ENCODE measurements at places on chromosomes 1 and 21. TPM values are rescaled to one million over a fixed set of nuclear protein-coding genes. Genes with fewer than 3 reads are reported as not detected.
A peak's percentile ranks its signal among the peaks of the same experiment; 100 is the strongest.

NUDC gene
- total RNA-seq = 55.5 TPM

S100A12 gene
- not detected for total RNA-seq

FOXD3 gene
- total RNA-seq = not detected

LRRC53 gene
- not detected for total RNA-seq

KRTAP19-1 gene
- total RNA-seq = not detected

LORICRIN gene
- total RNA-seq = not detected

FOXD2 gene
- 0.68 TPM for total RNA-seq

KRTAP11-1 gene
- not detected for total RNA-seq

- H3K36me3 ChIP-seq = no peaks in the 10 kb centered on the region
- no peak overlapping the region for H3K27ac ChIP-seq
- no peak overlapping the region for H3K4me3 ChIP-seq
- no peak for DNase-seq
Observed at GRCh38 chr1:14520514-14521163, 77.8 kb upstream of the KAZN start.

- H3K27me3 ChIP-seq = no peaks in the 10 kb centered on the region
- H3K4me3 ChIP-seq = no peak overlapping the region
- peak; percentile 54 for DNase-seq
- peaks cover 42% of the 10 kb centered on the region for H3K4me1 ChIP-seq
- no peaks in the 10 kb centered on the region for H3K36me3 ChIP-seq
Observed at GRCh38 chr1:181396171-181396670, 87.1 kb upstream of the CACNA1E start.

DNA sequence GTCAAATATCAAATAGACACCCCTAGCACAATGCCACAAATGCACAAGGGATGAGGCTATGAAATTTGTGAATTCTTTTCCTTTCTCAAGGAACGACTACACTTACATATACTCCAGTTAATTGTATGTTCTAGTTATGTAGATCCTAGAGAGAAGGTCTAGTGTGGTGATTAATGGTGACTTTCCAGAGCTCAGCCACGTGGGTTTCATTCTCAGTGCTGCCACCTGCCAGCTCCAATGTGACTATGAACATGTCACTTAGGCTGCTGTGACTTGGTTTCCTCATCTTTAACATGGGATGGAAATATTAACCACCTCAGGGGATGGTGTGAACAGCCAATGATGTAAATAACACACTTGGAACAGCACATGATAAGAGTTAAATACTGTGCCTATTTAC lies 138.3 kb downstream of the APP start:
- no peaks in the 10 kb centered on the region for H3K36me3 ChIP-seq
- DNase-seq = no peak
- no peak overlapping the region for H3K27ac ChIP-seq
- no peak overlapping the region for H3K4me3 ChIP-seq

DNA sequence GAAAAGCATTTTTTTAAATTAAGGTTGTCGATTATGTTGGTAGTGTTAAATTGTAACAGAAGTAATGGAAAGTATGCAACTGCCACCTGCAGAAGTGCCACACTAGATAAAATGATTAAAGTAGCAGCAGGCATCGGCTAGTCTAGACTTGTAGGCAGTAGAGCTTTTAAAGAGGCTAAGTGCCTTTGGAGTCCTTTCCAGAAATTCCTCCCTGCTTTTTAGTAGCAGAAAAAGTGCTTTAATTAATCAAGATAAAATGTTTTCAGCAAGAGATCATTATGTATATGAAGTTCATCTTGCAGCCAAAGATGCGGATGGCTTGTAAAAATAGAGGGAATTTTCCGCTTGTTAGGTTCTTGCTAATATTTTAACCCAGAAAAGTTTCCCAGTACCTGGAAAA lies 87.1 kb upstream of the LRRC8D start:
- DNase-seq = no peak
- H3K27me3 ChIP-seq = no peaks in the 10 kb centered on the region
- peaks cover 31% of the 10 kb centered on the region for H3K36me3 ChIP-seq
- H3K4me3 ChIP-seq = no peak overlapping the region
- H3K27ac ChIP-seq = no peak overlapping the region

- no peak for DNase-seq
- no peak overlapping the region for H3K27ac ChIP-seq
- H3K4me1 ChIP-seq = peaks cover 27% of the 10 kb centered on the region
- H3K4me3 ChIP-seq = no peak overlapping the region
- peaks cover 4% of the 10 kb centered on the region for H3K36me3 ChIP-seq
Observed at GRCh38 chr1:53892911-53893310, 1.1 kb upstream of the DIO1 start.

DNA sequence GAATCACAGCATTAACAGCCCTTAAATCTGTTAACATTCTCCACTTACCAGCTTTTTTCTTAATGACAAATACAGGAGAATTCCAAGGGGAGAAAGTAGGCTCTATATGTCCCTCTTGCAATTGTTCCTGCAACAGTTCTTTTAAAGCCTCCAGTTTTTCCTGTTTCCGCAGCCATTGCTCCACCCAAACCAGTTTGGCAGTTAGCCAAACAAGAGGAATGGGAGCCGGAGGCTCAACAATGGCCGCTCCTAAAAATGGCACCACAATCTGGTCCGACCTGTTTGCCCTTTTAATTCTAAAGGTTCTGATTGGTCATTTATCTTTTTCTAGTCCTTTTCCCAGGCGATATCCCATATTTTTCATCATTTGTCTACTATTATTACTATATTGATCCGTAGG lies 14.0 kb upstream of the L1TD1 start:
- no peak overlapping the region for H3K4me3 ChIP-seq
- H3K36me3 ChIP-seq = no peaks in the 10 kb centered on the region
- peaks cover 8% of the 10 kb centered on the region for H3K27me3 ChIP-seq

- peaks cover 30% of the 10 kb centered on the region for H3K4me1 ChIP-seq
- H3K36me3 ChIP-seq = peaks cover 52% of the 10 kb centered on the region
- DNase-seq = peak; percentile 8
- no peak overlapping the region for H3K27ac ChIP-seq
- H3K27me3 ChIP-seq = peaks cover 2% of the 10 kb centered on the region
- no peak overlapping the region for H3K4me3 ChIP-seq
Observed at GRCh38 chr21:45264912-45265515, 22.7 kb downstream of the POFUT2 start.

- no peaks in the 10 kb centered on the region for H3K27me3 ChIP-seq
- H3K4me3 ChIP-seq = no peak overlapping the region
- H3K36me3 ChIP-seq = no peaks in the 10 kb centered on the region
Observed at GRCh38 chr1:7587108-7587772, 183.9 kb upstream of the VAMP3 start.

GRCh38 chr1:174367892-174368291 lies 79.9 kb upstream of the GPR52 start:
- DNase-seq = no peak
- H3K4me3 ChIP-seq = no peak overlapping the region
- no peak overlapping the region for H3K27ac ChIP-seq
- H3K27me3 ChIP-seq = no peaks in the 10 kb centered on the region

- no peak for DNase-seq
- peaks cover 66% of the 10 kb centered on the region for H3K4me1 ChIP-seq
- peak overlapping the region; percentile 60 for H3K27ac ChIP-seq
Observed at GRCh38 chr1:37575692-37576091, 19.0 kb downstream of the DNALI1 start.

- H3K36me3 ChIP-seq = no peaks in the 10 kb centered on the region
- H3K27me3 ChIP-seq = no peaks in the 10 kb centered on the region
- no peak overlapping the region for H3K27ac ChIP-seq
- H3K4me3 ChIP-seq = no peak overlapping the region
Observed at GRCh38 chr1:219099307-219099706, 74.4 kb upstream of the LYPLAL1 start.

GRCh38 chr1:117605164-117605773 lies 579 bp upstream of the TENT5C start:
- H3K27ac ChIP-seq = peak overlapping the region; percentile 76
- peaks cover 17% of the 10 kb centered on the region for H3K27me3 ChIP-seq
- H3K4me1 ChIP-seq = peaks cover 38% of the 10 kb centered on the region
- peak overlapping the region; percentile 97 for H3K4me3 ChIP-seq
- H3K36me3 ChIP-seq = peaks cover 35% of the 10 kb centered on the region
- no peak for DNase-seq

DNA sequence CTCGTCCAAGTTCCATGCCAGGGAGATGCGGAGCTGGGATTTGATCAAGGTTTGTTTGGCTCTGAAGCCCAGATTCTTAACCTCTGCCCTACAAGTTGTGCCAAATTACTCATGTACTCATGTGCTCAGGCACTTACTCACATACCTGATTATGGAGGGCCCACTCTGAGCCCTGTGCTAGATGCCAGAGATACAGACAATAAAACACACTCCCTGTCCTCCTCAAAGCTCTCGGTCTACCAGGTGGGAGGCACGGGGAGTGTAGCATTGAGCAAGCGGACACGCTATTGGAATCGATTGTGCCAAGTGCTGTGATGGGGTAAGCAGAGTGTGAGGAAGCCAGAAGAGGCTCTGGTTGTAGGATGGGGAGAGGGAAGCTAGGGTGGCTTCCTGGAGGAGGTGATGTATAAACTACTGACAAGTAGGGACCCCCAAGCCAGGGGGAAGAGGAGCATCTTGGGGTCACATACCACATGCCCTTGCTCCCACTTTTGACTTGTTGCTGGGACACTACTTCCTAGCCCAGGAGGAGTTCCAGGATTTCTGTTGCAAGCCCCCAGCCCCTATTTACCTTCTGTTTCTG lies 49.8 kb upstream of the IFNLR1 start:
- DNase-seq = no peak
- H3K4me1 ChIP-seq = peaks cover 11% of the 10 kb centered on the region
- H3K4me3 ChIP-seq = no peak overlapping the region
- H3K27ac ChIP-seq = no peak overlapping the region
- peaks cover 24% of the 10 kb centered on the region for H3K27me3 ChIP-seq

DNA sequence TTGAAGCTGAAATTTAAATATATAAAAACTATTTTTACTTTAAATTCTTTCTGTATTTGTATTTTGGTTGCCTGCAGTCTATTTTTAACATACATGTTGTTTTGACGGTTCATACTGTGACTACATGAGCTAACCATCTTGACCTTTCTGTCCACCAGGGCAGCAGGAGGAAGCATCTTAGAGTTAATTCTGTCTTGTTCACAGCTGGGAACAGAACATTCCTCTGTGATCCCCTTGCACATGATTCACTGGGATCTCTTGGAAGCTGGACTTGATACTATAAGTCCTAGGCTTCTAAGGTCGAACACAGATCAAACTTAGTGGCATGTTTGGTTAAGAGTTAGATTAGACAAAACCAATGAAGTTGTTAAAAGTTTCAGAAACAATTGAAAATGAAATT lies 99.7 kb downstream of the NFIA start:
- no peak overlapping the region for H3K4me3 ChIP-seq
- DNase-seq = no peak
- no peaks in the 10 kb centered on the region for H3K4me1 ChIP-seq
- H3K36me3 ChIP-seq = no peaks in the 10 kb centered on the region

- H3K4me3 ChIP-seq = no peak overlapping the region
- H3K27me3 ChIP-seq = no peaks in the 10 kb centered on the region
- no peak for DNase-seq
- peaks cover 38% of the 10 kb centered on the region for H3K4me1 ChIP-seq
- H3K27ac ChIP-seq = no peak overlapping the region
- peaks cover 49% of the 10 kb centered on the region for H3K36me3 ChIP-seq
Observed at GRCh38 chr1:26782521-26783212, 5.1 kb upstream of the PIGV start.

DNA sequence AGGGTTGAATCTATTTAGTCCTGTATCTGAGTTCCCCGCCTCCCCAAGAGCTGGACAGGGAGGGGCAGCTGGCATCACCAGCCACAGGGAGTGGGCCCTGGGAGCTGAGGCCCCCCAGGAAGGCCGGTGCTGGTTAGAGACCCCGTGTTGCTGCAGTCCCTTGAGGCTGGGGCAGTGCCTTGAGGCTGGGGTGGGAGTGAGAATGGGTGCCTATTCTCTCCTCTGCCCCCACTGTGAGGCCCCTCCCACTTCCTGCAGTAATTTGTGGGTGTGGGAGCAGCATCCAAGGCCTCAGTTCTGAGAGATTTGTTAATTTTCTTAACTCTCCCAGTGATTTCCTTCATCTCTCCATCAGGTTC lies 2.5 kb upstream of the TRAPPC3 start:
- peaks cover 71% of the 10 kb centered on the region for H3K4me1 ChIP-seq
- H3K27me3 ChIP-seq = no peaks in the 10 kb centered on the region
- DNase-seq = peak; percentile 74
- H3K4me3 ChIP-seq = peak overlapping the region; percentile 56
- H3K36me3 ChIP-seq = peaks cover 18% of the 10 kb centered on the region
- peak overlapping the region; percentile 92 for H3K27ac ChIP-seq

DNA sequence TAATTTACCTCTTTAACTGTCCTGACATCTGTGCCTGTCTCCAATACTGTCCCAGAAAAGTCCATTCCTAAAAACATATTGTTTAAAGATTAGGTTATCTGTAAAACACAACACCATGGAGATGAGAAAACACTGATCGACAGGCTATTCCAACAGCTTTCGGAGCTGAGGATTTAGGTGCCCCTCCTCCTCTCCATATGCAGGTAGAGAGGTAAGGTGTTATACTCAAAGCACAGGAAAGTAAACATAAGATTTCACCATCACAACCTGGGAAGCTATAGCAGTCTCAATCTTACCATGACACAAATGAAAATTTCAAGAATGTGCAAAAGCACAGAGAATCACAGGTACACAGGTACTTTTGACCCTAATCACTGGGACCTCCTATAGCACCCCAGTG lies 60.9 kb upstream of the RASAL2 start:
- H3K27ac ChIP-seq = no peak overlapping the region
- H3K27me3 ChIP-seq = peaks cover 1% of the 10 kb centered on the region
- H3K4me3 ChIP-seq = no peak overlapping the region
- DNase-seq = no peak
- no peaks in the 10 kb centered on the region for H3K4me1 ChIP-seq

- no peaks in the 10 kb centered on the region for H3K27me3 ChIP-seq
- peaks cover 9% of the 10 kb centered on the region for H3K36me3 ChIP-seq
- no peak overlapping the region for H3K4me3 ChIP-seq
- peaks cover 38% of the 10 kb centered on the region for H3K4me1 ChIP-seq
- DNase-seq = peak; percentile 70
Observed at GRCh38 chr1:234597894-234598293, 12.1 kb downstream of the IRF2BP2 start.

DNA sequence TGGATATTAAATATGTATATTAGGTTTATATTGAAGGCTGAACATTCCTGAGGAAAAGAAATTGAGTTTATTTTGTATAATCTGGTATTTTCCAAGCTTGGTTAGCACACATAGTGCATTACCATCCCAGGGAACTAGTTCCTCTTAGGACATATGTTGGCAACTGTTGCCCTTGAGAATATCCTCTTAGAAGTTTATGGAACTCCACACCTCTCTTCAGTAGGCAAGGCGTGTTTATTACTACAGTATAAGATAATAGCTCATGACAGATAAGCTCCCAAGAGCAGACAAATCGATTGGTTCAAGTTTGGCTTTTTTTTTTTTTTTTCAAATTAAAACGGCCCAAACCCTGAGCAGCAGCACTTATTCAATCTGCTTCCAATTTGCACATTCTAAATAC lies 59.8 kb upstream of the SIPA1L2 start:
- peaks cover 1% of the 10 kb centered on the region for H3K27me3 ChIP-seq
- H3K36me3 ChIP-seq = no peaks in the 10 kb centered on the region
- DNase-seq = no peak
- no peaks in the 10 kb centered on the region for H3K4me1 ChIP-seq
- H3K4me3 ChIP-seq = no peak overlapping the region
- no peak overlapping the region for H3K27ac ChIP-seq

GRCh38 chr1:29523576-29523975 lies 287.3 kb downstream of the PTPRU start:
- H3K36me3 ChIP-seq = no peaks in the 10 kb centered on the region
- H3K4me3 ChIP-seq = no peak overlapping the region
- H3K27ac ChIP-seq = no peak overlapping the region
- no peaks in the 10 kb centered on the region for H3K4me1 ChIP-seq
- DNase-seq = peak; percentile 3

- no peaks in the 10 kb centered on the region for H3K36me3 ChIP-seq
- no peak overlapping the region for H3K27ac ChIP-seq
- no peak for DNase-seq
- no peaks in the 10 kb centered on the region for H3K27me3 ChIP-seq
- no peak overlapping the region for H3K4me3 ChIP-seq
Observed at GRCh38 chr21:16047904-16048303, 318.1 kb downstream of the USP25 start.

Data from activated CD4-positive, alpha-beta memory T cell treated with anti-CD3 and anti-CD28 coated beads, Interleukin-2, amount 10 ng/mL, durations not matched to agents 7 days and 5 days (primary cell).